ENCODE measurements at places on chromosomes 4 and X.

DNA sequence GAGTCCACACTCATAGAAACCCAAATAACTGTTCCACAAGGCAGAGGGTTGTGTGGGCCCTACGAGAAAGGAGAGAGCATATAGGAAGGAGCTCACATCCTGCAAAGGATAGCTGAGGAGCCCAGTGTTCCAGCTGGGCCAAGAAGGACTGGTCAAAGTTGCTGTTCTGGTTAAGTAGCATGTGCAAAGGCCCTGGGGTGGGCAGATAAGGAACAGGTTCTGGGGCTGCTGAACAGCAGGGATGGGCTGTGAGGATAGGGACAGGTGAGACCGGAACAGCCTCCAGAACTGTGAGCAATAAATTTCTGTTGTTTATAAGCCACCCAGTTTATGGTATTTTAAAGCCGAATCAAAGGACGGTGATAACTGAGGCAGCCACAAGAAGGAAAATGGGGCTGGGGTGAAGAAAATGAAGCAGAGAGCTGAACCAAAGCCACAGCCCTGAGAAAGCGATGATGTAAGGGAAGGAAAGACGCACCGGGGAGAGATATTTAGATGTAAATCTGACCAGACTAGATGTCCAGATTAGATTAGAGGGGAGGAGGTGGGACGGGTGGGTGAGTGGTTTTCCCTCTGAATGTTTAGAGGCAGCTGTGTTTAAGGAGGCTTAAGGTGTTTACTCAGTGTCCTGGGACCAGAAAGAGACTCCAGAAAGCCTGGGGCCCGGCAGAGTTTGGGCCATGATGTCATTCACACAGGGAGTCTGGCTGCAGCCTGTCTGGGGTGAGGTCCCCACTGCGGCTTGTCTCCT is 180.8 kb upstream of the BCOR start:
- DNase-seq: peak; percentile 50

GRCh38 chr4:5143940-5144339 is 92.7 kb downstream of the STK32B start:
- no peak for DNase-seq

DNA sequence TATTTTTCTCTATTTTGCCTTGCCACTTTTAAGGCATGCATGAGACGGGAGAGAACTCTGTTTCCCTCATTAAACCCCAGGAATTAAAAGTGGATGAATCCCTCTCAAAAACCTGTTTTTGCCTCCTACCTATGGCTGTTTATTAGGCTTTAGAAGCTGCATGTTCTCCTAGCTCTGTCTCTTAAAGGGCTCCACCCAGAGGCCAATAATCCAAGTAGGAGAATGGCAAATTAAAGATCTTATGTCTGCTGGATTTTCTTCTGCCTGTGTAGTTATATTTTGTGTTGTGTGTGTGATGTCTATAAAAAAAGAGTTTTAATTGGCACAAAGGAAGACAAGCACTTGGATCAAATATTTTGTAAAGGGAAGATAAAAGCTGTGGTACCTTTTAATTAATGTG is 32.4 kb downstream of the MAGEC1 start:
- DNase-seq: no peak

DNA sequence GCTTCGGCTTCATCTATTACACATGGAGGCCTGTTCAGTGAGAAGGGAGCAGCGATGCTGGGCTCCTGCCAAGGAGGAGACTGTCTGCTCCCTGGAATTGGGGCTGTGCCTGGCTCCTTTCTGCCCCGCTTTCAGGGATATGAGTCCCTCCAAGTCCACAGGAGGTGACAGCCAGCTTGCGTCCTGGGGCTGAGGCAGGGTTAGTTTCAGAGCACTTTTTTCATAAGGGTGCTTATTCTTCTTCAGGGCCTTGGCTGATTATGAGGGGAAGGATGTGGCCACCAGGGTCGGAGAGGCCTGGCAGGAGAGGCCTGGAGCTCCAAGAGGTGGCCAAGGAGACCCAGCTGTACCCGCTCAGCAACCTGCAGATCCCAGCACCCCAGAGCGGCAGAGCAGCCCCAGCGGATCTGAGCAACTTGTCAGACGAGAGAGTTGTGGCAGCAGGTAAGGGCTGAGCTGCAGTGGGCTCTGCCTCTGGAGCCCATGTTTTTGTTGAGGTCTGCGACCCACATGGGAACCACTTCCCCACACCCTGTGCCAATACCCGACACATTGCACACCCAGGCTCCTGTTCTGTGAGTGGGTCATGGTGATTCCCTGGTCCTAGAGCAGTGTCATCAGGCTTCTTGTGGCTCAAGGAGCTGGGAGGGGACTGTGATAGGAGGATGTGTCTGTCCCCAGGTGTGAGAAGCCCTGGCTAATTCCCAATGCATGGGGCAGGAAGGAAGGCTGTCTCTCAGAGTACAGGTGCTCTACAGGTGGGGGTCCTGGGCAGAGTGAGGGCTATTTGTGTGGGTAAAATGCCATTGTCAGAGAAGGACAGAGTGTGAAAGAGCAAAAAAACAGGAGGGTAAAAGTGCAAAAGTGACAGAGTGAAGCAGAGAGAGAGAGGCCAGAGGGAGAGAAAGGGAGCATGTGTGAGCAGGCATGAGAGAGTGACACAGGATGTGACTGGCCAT is 47.4 kb downstream of the ZNF185 start:
- DNase-seq: no peak

DNA sequence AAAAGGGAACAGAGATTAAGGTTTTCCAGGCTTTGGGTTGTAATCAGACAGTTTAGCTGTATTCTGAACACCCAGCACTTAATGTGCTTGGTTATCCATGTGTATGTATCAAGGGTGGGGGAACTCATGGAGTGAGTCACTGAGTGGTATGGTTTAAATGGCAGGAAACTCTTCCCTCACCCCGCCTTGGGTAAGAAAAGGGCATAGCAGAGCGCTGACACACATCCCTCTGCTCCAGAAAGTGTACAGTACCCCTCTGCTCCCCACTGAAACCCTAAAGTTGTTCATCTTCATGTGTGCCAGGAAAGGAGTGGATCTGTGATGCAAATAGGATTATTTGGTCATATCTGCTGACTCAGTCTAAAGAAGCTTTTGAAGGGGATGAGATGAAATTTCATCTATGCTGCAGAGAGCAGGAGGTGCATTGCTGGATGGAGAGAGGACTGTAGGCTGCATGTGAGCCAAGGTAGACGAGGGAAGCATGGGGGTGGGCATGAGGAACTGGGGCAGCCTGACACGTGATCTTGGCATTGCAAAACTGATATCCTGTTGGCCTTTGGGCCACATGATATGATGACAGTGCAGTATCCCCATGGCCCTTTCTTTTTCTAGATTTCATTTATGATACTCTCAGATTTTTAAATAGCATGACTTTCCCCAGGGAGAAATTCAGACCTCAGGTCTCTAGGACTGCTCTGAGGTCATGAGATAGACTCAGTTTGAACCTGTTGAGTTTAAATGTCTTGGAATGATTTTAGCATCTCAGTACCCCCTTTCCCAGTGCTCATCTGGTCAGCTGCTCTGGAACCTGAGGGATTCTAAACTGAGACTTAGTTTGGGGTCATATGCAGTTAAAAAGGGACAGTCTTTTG is 84.8 kb downstream of the TMEM164 start:
- DNase-seq: no peak

GRCh38 chr4:86569103-86569870 is 24.8 kb upstream of the PTPN13 start:
- DNase-seq: no peak

GRCh38 chr4:113173793-113174264 is 124.4 kb downstream of the ANK2 start:
- no peak for DNase-seq

- DNase-seq: no peak
These were observed 737 bp downstream of the FGF2 start for GRCh38 chr4:122827258-122827878.

DNA sequence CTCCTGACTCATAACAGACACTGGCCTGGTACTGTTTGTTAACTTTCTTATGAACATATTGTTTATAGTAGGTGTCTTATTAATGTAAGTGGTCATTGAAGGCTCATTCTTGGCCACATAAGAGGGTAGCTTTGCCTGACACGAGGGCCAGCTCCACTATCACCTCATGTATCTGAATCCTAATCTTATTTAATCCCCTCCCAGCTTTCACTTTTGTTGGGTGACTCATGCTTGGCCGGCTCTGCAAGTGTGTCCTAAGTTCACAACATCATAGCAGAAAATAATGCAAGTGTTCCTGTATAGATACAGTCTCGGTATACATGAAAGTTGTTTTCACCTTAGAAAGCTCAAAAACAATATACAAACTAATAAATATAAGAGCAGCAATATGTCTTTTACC is 283.8 kb downstream of the IQCM start:
- DNase-seq: no peak

DNA sequence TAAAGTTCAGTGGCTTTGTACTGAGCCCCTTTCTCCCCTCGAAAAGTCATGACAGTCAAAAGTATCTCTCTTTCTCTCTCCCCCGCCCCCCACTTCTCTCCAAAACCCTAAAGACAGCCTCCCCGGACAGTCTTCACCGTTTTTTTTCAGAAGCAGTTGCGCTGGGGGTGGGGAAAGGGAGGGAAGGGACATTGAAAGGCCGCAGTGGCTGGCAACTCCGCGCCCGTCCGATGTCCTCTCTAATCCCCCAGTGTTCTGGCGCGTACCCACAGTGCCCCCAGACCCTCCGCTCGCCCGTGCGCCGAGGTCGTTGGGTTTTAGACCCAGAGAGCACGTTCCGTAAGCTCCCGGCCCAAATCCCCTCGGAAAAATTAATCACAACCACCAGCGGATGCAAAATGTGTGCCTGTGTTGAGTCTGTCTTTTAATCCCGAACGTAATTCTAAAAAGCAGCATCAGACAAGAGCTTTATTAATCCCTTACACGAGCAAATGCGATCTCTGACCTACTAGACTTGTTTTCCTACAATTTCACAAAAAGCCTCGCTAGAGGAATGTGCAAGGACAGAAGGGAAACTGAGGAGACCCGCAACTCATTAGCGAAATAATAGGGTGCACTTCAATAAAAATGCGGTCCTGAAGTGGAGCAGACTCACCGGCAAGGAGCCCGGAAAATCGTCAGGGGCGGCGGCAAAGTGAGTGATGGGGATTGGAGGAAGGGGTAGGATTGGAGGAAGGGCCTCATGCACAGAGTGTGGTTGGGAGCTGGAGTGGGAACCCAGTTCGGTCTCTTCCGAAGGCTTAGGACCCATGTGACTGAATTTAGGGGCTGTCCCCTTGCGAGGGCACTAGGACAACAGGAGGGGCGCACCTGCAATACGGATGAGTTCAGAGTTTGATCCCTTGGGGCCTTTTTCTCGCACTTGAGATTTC is 12.2 kb upstream of the PRDM8 start:
- DNase-seq: no peak

DNA sequence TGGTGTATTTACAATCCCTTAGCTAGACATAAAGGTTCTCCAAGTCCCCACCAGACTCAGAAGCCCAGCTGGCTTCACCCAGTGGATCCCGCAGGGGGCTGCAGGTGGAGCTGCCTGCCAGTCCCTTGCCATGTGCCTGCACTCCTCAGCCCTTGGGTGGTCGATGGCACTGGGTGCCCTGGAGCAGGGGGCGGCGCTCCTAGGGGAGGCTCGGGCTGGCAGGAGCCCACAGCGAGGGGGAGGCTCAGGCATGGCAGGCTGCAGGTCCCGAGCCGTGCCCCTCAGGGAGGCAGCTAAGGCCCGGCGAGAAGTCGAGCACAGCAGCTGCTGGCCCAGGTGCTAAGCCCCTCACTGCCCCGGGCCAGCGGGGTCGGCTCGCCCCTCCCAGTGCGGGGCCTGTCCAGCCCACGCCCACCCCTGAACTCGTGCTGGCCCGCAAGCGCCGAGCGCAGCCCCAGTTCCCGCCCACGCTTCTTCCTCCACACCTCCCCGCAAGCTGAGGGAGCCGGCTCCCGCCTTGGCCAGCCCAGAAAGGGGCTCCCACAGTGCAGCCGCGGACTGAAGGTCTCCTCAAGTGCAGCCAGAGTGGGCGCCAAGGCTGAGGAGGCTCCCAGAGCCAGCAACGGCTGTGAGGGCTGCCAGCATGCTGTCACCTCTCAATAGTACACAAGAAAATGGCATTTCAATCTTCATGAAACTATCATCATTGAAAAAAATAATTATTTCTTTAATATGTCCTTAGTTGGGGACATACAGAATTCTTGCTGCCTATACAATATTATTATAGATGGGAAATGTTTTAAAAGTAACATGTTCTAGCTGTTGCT is 189.1 kb downstream of the SLC7A11 start:
- no peak for DNase-seq

GRCh38 chrX:101097546-101098453 is at the start of gene CENPI:
TSS of gene CENPI (plus strand) at chrX:101098204. CDS start at chrX:101101071, 2,867 bp downstream.
- peak; percentile 77 for DNase-seq

DNA sequence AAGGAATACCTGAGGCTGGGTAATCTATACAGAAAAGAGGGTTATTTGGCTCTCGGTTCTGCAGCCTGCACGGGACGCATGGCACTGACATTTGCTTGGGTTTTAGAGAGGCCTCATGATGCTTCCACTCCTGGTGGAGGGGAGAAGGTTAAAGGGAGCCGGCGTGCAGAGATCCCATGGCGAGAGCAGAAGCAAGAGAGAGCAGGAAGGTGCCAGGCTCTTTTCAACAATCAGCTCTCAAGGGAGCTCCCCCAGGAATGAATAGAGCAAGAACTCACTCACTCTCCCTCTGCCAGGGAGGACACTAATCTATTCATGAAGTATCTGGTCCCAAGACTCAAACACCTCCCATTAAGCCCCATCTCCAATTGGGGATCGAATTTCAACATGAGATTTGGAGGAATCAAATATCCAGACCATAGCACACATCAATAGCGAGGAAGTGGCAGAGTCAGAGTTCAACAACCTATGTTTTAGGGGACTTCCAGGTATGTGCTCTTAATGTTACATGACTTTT is 109.8 kb downstream of the SORBS2 start:
- DNase-seq: no peak

GRCh38 chr4:148062301-148062950 is 330.5 kb downstream of the ARHGAP10 start:
- DNase-seq: no peak

GRCh38 chr4:4425696-4426095 is 38.8 kb downstream of the NSG1 start:
- no peak for DNase-seq

GRCh38 chrX:31007321-31007720 is 64.5 kb downstream of the FTHL17 start:
- DNase-seq: no peak

DNA sequence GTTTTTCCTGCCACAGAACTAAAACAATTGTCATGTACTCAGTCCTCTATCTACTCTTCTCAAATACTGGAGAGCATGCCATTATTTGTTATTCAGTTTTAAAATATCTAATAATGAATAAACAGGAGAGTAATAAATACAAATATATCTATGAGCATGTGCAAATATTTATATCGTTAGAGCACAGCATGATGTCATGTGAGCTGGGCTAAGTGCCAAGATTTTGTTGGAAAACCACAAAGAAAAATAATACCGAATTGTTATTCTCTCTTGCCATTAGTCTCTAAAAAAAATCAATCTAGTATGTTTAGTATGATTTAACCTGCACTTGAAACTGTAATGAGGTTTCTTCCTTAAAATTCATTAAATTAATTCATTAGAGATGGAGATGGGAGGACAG is 97.3 kb downstream of the DDX60 start:
- DNase-seq: no peak

All from stimulated activated CD8-positive, alpha-beta memory T cell treated with anti-CD3 and anti-CD28 coated beads, Interleukin-4, amount 100 ng/mL, for 1 hour (primary cell).